ENCODE measurements at places on chromosomes 1 and 21.

DNA sequence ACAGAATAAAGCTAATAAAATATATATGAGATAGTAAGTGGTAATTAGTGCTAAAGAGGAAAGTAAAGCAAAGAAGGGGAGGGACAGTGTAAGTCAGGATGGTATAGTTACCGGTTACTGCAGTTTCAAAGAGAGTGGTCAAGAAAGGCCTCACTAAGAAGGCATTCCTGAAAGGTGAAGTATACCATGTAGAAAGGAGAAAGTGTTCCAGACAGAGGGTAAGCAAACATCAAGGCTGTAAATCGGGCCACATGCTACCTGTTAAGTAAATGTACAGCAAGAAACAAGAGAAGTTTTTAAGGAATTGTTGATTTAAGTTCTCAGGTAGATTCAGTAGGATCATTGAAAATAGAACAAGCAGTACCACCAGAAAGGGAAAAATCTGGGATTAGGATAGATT, 9.7 kb downstream of the DESI2 start:
- DNase-seq: no peak

- no peak for DNase-seq
Observed at GRCh38 chr1:45848714-45849113, 45.3 kb downstream of the MAST2 start.

GRCh38 chr1:67371681-67372080, 58.5 kb downstream of the SERBP1 start:
- no peak for DNase-seq

DNA sequence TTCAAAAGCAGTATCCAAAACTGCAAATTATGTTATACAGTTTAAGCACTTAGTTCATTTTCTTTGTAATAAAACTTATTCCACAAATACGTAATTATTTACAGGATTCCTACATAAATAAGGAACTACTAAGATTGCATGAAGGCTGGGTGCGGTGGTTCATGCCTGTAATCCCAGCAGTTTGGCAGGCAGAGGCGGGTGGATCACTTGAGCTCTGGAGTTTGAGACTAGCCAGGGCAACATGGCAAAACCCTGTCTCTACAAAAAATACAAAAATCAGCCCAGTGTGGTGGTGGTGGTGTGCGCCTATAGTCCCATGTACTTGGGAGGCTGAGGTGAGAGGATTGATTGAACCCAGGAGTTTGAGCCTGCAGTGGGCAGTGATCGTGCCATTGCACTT, 69.3 kb downstream of the POU2F1 start:
- DNase-seq: no peak

GRCh38 chr1:58648842-58649241, 51.0 kb downstream of the MYSM1 start:
- DNase-seq: no peak

DNA sequence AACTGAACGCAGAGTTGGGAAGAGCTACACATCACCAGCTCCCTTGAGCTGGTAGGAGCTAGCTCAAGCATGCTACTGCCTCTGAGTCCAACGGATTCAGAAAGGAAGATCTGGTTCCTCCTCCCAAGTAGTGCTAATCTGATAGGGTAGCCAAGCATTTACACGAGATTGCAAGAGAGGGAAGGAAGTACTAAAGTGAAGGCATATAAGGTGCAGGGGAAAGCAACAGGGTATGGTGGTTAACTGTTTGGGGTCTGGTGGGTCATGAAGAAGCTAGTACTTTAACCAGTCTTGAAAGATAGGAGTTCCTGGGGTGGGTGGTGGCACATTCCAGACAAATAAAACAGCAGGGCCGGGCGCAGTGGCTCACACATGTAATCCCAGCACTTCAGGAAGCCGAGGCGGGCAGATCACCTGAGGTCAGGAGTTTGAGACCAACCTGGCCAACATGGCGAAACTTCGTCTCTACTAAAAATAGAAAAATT, 20.2 kb upstream of the ZNF436 start:
- no peak for DNase-seq

- no peak for DNase-seq
Observed at GRCh38 chr1:225654688-225655508, 2.0 kb upstream of the ENAH start.

- no peak for DNase-seq
Observed at GRCh38 chr1:112083487-112083886, 94.0 kb upstream of the KCND3 start.

DNA sequence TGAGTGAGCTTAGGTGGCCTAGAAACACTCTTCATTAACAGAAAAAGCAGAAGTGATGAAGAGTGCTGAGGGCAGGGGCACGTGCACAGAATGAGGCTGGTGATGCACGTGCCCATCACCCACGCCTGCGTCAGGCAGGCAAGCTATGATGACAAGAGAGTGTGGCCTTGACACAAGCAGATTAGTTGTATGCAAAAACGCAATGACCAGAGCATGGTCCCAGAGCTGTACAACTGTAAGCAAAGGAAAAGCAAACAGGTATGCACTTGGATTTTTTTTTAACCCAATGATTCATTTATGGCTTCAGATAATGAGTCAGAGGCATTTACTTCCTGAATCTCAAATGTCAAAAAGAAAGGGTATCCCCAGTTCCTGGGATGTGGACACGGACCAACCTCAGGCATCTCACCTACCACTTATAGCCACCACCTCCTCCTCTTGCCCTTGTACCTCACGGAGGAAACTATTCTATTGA, 9.1 kb upstream of the TMEM61 start:
- no peak for DNase-seq

GRCh38 chr1:9691691-9692090, 40.2 kb downstream of the PIK3CD start:
- DNase-seq: no peak

- DNase-seq: no peak
Observed at GRCh38 chr1:167935216-167936067, 1.0 kb upstream of the DCAF6 start.

GRCh38 chr21:32378956-32379355, 13.9 kb downstream of the URB1 start:
- DNase-seq: no peak

All from mesothelial cell of epicardium (in vitro differentiated cells).